H1 (cell line): ENCODE measurements at places on chromosomes 7 and 10. TPM values are rescaled to one million over a fixed set of nuclear protein-coding genes. Genes with fewer than 3 reads are reported as not detected.

Gene ADRA2A
- polyA plus RNA-seq, result 6.2 and 7.6 TPM in 2 replicates

Gene OR2A5
- not detected in 2 replicates for polyA plus RNA-seq

Gene ANXA8L1
- 0.20 TPM in 1 of 2 replicates, not detected in the other for polyA plus RNA-seq

Gene TLL2
- 2.4 and 2.9 TPM in 2 replicates for polyA plus RNA-seq

Gene ASAH2B
- polyA plus RNA-seq, result 2.6 and 3.6 TPM in 2 replicates

Gene INMT
- polyA plus RNA-seq, result 0.94 and 1.2 TPM in 2 replicates
